ENCODE measurements at places on chromosomes 5 and 9. TPM values are rescaled to one million over a fixed set of nuclear protein-coding genes. Genes with fewer than 3 reads are reported as not detected.

GRCh38 chr5:149069711-149070110, 6.8 kb upstream of the SH3TC2 start:
- H3K4me3 ChIP-seq = no peak overlapping the region
- no peaks in the 10 kb centered on the region for H3K36me3 ChIP-seq
- no peak for DNase-seq
- no peaks in the 10 kb centered on the region for H3K4me1 ChIP-seq
- no peak overlapping the region for H3K27ac ChIP-seq
- H3K27me3 ChIP-seq = peaks cover 5% of the 10 kb centered on the region

DNA sequence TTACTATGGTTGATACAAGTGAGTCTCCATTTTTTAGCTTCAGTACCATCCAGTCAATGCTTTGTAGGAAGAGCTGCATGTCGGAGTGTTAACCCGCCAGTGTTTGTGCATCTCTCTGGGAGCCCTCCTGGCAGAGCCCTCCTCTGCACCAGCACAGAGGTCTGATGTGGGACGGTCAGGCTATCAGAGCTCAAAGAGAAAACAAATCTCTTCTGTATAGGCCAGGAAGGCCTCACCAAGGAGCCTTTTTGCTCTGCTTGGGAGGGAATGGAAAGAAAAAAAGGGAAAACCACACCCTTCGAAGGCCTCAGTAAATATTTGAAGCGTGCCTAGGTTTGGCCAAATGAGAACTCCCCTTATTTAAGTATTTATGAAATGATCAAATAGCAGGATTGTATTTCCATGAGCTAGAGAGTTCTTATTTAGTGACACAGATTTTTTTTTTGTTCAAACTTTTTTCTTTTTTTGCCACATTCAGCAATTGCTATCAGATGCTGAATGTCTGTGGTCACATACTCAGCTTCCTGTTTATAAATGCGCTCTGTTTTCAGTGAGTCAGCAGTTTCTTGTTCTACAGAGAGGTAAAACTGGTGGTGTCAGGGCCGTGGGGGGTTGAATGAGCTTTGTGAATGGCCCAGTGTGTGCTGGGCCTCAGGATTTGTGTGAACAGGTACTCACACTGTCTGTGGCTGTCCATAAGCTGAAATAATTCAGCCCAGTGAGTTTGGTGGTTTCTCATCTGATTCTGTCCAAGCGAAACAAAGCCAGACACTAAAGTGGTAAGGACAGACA, 226.6 kb downstream of the SNX18 start:
- H3K27me3 ChIP-seq = peaks cover 7% of the 10 kb centered on the region
- H3K4me3 ChIP-seq = peak overlapping the region; percentile 35
- peaks cover 14% of the 10 kb centered on the region for H3K4me1 ChIP-seq
- no peaks in the 10 kb centered on the region for H3K36me3 ChIP-seq
- DNase-seq = no peak

DNA sequence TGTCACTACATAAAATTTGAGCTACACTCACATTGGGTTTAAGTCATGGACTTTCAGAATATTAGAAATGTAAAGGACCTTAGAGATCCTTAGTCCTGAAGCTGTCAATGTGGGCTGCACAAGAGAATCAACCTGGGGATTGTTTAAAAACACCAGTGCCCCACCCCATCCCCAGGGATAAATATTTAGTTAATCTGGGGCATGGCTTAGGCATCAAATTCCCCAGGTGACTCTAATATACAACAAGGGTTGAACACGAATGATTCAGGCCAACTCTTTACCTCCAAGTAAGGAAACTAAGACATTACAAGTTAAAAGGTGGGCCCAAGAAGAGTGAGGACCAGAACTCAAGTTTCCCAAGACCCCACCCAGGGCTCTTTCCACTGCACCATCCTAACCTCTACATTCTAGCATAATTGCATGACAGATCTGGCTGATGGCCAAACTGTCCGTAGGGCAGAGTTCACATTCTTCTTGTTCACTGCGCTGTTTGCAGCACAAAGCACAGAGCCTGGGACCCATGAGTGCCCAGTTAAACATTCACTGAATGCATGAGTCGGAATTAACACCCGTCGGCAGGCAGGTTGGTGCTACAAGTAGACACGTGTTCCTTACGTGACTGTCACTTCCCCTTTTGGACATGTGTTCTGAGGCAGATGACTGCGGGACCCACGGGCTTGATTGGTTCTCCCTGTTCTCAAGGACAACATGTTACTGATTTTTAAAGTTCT, 25.2 kb downstream of the CYFIP2 start:
- no peak for DNase-seq
- H3K27me3 ChIP-seq = no peaks in the 10 kb centered on the region
- peaks cover 62% of the 10 kb centered on the region for H3K36me3 ChIP-seq
- H3K4me3 ChIP-seq = no peak overlapping the region
- H3K27ac ChIP-seq = peak overlapping the region; percentile 79
- peaks cover 57% of the 10 kb centered on the region for H3K4me1 ChIP-seq

- peaks cover 6% of the 10 kb centered on the region for H3K27me3 ChIP-seq
- H3K36me3 ChIP-seq = no peaks in the 10 kb centered on the region
- H3K4me1 ChIP-seq = no peaks in the 10 kb centered on the region
- H3K4me3 ChIP-seq = no peak overlapping the region
These were observed 219.1 kb upstream of the RPS23 start for GRCh38 chr5:82497242-82497641.

DNA sequence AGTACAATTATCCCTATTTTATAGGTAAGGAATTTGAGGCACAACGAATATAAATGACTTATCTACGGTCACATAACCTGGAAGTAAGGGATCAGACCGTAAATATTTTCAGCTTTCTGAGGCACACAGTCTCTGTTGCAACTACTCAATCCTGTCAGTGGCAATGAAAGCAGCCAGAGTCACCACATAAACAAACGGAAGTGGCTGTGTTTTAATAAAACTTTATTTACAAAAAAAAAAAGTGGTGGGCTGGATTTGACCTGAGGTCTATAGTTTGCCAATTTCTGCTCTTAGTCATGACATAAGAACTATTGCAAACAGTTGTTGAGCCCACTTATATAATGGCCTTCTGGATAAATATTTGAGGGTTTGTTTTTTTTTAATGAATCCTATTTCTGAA, 29.6 kb downstream of the ZNF366 start:
- H3K27me3 ChIP-seq = peaks cover 32% of the 10 kb centered on the region
- H3K27ac ChIP-seq = no peak overlapping the region
- H3K4me1 ChIP-seq = no peaks in the 10 kb centered on the region
- no peak overlapping the region for H3K4me3 ChIP-seq

- H3K27ac ChIP-seq = no peak overlapping the region
- H3K27me3 ChIP-seq = no peaks in the 10 kb centered on the region
- H3K4me1 ChIP-seq = no peaks in the 10 kb centered on the region
These were observed 28.1 kb downstream of the TARS1 start for GRCh38 chr5:33468775-33469435.

DNA sequence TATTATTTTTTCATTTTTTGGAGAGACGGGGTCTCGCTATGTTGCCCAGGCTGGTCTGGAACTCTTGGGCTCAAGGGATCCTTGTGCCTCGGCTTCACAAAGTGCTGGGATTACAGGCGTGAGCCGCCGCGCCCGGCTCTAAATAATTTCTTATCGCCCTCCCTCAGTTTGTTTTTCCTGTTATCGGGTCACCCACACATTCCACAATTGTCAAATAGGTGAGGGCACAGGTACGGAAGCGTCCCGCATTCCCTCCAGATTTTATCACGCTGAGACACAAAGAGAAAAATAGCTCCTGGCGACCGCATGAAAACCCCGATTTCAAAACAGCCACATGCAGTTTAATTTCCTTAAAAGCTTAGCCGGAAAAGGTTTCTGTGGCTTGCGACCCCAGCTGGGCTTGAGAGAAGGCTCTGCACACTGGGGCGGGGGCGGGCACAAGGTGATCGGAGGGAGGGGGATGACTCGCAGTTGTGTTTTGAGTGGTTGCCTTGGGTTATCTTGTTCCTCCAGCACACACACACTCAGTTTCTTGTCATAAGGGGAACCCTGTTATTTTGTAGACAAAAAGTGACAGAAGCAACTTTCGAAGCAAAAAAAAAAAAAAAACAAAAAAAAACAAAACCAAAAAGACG, 717 bp upstream of the IQGAP2 start:
- H3K4me3 ChIP-seq = peak overlapping the region; percentile 97
- peak; percentile 66 for DNase-seq
- H3K27me3 ChIP-seq = peaks cover 9% of the 10 kb centered on the region
- peak overlapping the region; percentile 95 for H3K27ac ChIP-seq

- no peak for DNase-seq
- H3K4me3 ChIP-seq = no peak overlapping the region
- H3K36me3 ChIP-seq = peaks cover 1% of the 10 kb centered on the region
These were observed 15.6 kb downstream of the TICAM2 start for GRCh38 chr5:115586525-115587146.

DNA sequence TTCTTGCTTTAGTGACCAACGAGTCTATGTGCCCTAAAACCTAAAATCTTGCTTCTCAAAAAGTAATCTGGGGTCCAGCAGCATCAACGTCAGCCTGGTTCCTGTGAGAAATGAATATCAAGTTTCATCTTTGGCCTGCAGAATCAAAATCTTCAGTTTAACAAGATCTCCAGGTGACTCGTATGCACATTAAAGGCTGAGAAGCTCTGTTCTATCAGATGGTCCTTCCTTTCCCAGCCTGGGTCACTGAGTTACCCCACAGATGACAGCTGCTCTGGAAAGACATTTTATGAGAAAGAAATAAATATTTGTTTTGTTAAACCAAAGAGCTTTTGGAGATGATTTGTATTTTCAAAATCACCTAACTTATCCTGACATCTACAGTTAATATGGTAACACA, 75.8 kb downstream of the ADAMTSL1 start:
- no peaks in the 10 kb centered on the region for H3K36me3 ChIP-seq
- no peaks in the 10 kb centered on the region for H3K4me1 ChIP-seq
- DNase-seq = no peak
- H3K27ac ChIP-seq = no peak overlapping the region
- no peak overlapping the region for H3K4me3 ChIP-seq

DNA sequence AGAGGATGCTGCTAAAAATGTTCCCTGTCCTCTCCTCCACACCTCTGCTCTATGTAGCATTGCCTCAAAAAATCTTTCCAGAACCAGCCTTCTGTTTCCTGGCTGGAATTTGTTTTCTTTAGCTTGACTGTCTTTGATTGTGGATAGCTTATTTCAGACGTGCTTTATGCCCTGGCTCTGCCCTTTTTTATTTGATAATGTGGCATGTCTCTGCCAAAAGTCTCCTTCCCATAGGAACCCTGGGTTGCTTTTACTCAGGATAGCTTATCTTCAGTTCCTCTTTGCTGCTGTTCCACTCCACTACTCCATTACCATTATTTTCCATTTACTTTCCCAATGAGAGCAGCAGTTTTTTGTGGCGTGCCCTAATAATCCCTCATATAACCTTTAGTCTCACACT, 885 bp upstream of the TMEM252 start:
- no peak for DNase-seq
- H3K36me3 ChIP-seq = no peaks in the 10 kb centered on the region
- H3K27me3 ChIP-seq = peaks cover 4% of the 10 kb centered on the region
- no peak overlapping the region for H3K4me3 ChIP-seq
- peaks cover 3% of the 10 kb centered on the region for H3K4me1 ChIP-seq

- H3K4me3 ChIP-seq = no peak overlapping the region
- H3K36me3 ChIP-seq = no peaks in the 10 kb centered on the region
- no peak for DNase-seq
- H3K27me3 ChIP-seq = no peaks in the 10 kb centered on the region
- no peaks in the 10 kb centered on the region for H3K4me1 ChIP-seq
These were observed 245.4 kb upstream of the ANKH start for GRCh38 chr5:15116996-15117395.

Gene CCDC180
- total RNA-seq = 5.8 TPM

Gene STING1
- 68.4 TPM for total RNA-seq

Gene LURAP1L
- total RNA-seq = not detected

Gene GRM6
- not detected for total RNA-seq

Gene ZNF618
- 0.75 TPM for total RNA-seq

Gene PFN3
- not detected for total RNA-seq

Gene SLC45A2
- not detected for total RNA-seq

Gene AQP7
- total RNA-seq = not detected

Gene MAST4
- 14.3 TPM for total RNA-seq

Data from activated naive CD8-positive, alpha-beta T cell treated with anti-CD3 and anti-CD28 coated beads, Interleukin-2, amount 10 ng/mL, durations not matched to agents 7 days and 5 days (primary cell).